Right ventricle myocardium superior (tissue), 1 donor: ENCODE measurements at places on chromosomes 12 and 14.

DNA sequence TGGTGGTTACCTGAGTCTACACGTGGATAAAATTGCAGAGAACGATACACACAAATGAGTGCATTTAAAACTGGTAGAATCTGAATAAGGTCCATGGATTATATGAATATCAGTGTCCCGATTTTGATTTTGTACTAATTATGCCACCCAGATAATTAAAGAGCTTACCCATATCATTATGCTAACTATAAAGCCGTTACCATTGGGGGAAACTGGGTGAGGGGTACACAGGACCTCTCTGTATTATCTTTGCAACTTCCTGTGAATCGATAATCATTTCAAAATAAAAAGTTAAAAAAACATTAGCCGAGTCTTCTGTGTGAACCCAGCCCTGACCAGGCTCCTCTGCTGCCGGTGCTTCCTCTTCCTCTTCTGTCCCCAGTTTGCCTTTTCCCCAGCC is 107.1 kb downstream of the SMOC1 start:
- DNase-seq, result no peak

- peak; percentile 18 for DNase-seq
These were observed 41.3 kb downstream of the DLK1 start for GRCh38 chr14:100767788-100768536.

DNA sequence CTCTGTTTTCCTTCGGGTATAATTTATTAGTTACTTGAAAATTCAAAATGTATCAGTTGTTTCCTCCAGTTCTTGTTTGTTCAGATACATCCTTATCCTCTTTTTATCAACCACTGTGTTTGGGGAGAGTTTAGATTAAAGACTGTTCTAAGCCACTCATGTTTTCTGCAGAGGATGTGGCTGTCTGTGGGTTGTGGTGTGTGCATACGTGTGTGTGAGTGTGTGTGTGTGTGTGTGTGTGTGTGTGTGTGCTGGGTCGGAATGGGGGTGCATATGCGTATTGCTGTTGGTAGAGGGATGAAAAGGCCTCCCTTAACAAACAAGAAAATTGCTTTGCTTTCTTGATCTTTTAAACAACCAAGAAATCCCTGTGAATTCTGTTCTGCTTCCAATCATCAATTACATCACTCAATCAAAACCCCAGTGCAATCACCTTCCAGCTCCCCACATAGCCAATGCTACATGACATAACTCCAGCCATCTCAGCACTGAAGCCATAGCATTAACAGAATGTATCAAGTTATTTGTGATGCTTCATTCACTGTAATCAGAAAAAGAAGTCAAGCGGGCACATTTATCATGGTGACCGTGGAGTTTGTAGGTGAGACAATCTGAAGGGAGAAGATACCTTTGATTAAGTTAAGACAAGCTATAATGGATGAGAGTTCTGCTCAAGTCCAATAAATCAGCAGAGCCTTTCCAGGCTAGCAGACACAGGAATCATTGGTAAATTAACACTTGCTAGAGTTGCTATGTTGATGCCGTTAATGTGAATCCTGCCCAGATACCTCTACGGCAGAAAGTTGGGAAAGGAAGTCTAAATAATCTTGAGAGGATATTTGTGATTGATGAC is 131.9 kb downstream of the RMST start:
- no peak for DNase-seq

DNA sequence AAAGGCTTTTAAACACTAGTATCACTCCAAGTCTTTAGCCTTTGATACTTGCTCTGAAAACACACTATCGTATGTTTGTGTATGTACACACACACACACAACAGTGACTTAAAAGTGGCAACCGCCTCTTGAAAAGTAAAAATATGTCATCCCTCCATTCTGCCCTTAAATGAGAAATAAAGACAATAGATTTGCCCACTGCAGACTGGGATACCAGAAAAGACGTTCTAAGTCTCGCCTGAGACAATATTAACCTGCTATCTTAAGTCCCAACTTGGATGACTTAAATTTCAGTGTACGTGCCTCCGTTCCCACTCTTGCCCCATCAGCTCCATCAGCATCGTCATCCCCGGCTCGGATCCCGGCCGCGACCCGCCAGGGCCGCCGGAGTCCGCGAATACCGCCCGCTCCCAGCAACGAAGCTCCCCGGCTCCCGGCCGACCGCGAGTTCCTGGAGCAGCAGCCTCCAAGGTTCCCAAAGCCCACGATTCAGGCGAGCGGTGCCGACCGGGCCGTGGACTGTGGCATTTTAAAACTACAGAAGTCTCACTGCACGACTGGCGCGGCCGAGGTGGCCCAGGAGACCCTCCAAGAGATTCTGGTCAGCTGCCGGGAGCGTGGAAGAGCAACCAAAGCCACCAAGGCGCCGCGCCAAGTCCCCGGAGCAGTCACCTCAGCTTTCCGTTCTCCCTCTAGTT is 2.8 kb upstream of the ARID2 start:
- peak; percentile 76 for DNase-seq

- peak; percentile 74 for DNase-seq
These were observed 89.5 kb upstream of the MANSC4 start for GRCh38 chr12:27869567-27869966.

DNA sequence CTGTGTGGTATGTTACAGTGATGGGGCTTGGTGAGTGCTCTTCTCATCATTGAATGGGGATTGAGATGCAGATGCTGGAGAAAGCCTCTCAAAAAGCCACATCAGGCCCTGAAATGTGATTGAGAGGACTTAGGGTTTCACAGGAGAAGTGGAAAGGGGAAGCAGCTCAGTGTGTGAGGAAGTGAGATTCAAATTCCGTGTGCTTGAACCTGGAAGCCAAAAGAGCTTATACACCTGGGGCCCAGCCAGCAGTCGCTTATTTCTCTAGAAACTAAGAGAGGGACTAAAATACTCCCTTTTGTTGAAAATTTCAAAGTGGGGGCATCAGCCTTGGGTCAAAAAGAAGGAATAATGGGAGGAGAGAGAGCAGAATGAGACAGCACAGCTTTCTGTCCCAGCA is 39.1 kb upstream of the GZMB start:
- DNase-seq, result no peak

GRCh38 chr14:56528927-56529326 is 50.7 kb upstream of the TMEM260 start:
- DNase-seq, result no peak

- DNase-seq, result no peak
These were observed 16.9 kb downstream of the EVL start for GRCh38 chr14:100081997-100082625.

GRCh38 chr12:12673296-12673695 is 22.7 kb downstream of the GPR19 start:
- no peak for DNase-seq

DNA sequence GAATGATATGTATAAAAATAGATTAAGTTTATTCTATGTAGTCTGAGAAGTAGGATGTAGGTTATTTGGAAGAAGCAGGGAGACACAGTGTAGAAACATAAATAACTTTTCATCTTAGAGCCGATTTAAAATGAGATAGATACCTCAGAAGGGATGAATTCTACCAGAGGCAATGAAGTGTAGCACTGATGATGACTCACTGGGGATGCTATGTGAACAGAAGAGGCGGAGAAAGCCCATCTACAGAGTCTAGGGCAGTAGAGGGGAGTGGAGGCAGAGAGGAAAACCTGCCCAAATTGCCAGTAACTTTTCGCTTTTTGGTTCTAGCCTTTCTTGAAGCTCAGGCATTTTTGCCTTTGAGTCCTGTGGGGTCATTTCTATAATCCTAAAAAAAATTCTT is 451.8 kb downstream of the ATP23 start:
- no peak for DNase-seq
